AG20443 (cell line): ENCODE measurements at places on chromosomes 6 and 20.

GRCh38 chr6:21715180-21715579 lies 121.6 kb downstream of the SOX4 start:
- DNase-seq: no peak

DNA sequence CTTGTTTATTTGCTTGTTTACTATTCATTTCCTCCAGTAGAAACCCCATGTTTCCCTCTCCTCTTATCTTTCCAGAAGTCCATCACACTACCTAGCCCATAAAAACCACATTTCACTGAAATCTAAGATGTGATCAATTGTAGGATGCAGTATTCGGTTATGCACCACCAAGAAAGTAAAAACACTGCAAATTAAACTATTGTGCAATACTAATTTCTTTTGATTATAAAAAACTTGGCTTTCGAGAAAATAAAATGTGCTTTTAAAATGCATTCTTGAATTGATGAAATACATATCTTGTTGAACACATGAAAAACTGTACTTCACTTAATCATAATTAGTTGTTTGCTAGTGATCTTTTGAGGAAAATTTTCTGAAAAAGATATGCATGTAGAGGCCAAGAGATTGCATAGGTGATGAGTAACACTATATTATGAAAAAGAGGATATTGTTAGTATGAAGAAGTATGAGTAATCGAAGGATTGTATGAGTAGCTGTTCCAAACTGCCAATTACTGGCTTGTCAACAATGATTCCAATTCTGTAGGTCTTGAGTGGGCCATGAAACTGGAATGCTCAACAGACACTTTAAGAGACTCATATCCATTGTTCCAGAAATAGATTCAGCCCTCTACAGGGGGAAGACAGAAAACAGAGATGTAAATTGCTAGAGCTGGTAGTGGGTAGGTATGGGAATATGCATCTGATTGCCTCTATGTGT lies 79.7 kb downstream of the RNF217 start:
- DNase-seq: peak; percentile 15

DNA sequence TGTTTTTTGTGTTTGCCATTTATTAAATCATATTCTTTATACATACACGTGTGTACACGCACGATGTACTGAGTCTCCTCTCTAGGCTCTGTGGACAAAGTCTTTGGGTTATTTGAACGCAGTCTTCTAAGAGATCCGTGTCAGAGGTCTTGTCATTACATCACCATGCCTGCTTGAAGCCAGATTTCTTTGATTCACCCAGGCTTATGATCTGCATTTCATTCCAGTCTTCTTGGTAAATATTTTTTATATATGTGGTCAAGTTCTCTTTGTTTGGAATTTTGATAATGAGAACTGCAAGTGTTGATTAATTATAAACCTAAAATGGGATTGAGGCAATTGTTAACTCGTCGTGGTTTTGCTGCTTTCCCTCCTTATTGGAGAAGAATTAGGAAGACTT lies 34.6 kb downstream of the KCNS1 start:
- DNase-seq: no peak

DNA sequence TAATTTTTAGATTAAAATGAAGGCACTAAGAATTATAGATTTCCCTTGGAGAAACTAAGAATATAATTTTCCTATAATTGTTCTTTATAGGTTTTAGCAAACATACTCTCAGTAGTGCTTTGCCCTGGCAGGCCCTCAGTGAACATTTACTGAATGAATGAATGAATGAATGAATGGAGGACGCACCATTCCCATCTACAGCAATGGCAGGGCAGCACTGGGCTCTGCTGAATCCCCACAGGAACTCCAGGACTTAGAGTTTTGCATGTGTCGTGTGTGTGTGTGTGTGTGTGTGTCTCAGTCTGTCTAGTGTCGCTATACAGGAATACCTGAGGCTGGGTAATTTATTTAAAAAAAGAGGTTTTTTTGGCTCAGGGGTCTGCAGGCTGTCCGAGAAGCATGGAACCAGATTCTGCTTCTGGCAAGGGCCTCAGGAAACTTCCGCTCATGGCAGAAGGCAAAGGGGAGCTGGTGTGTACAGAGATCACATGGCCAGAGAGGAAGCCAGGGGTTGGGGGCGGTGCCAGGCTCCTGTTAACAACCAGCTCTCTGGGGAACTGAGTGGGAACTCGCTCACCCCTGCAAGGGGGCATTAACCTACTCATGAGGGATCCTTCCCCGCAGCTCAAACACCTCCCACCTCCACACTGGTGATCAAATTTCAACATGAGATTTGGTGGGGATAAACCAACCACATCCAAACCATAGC lies 20.1 kb downstream of the RNASET2 start:
- DNase-seq: no peak

- DNase-seq: no peak
Observed at GRCh38 chr20:33539129-33539528, 49.2 kb downstream of the CBFA2T2 start.

GRCh38 chr20:63253438-63254231 lies 628 bp downstream of the NKAIN4 start:
- peak; percentile 60 for DNase-seq

DNA sequence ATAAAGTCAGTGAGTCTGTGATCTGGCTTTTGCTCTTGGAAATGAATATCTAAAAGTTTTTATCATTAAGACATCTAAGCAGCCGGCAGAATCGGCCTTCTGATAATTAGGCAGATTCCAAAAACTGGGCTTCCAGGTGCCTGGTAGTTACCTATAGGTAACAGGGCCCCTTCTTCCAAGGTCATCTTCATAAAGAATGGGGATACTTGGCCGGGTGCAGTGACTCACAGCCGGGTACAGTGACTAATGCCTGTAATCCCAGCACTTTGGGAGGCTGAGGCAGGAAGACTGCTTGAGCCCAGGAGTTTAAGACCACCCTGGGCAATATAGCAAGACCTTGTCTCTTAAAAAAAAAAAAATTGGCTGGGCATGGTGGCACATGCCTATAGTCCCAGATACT lies 12.9 kb upstream of the RBL1 start:
- DNase-seq: no peak

DNA sequence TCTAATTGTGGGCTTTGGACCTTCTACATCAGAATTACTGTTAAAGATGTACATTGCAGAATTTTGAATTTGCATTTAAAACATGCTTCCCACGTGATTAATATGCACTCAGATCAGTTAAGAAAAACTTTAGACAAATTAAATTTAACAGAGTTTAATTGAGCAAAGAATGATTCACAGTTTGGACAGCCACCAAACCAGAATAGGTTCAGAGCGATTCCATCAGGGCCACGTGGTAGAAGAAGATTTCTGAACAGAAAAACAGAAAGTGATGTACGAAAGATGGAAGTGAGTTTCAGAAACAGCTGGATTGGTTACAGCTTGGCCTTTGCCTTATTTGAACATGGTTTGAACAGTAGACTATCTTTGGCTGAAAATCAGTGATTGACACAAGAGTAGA lies 704.2 kb upstream of the MAP3K7 start:
- no peak for DNase-seq

- DNase-seq: no peak
Observed at GRCh38 chr20:39010496-39010895, 48.4 kb downstream of the DHX35 start.

DNA sequence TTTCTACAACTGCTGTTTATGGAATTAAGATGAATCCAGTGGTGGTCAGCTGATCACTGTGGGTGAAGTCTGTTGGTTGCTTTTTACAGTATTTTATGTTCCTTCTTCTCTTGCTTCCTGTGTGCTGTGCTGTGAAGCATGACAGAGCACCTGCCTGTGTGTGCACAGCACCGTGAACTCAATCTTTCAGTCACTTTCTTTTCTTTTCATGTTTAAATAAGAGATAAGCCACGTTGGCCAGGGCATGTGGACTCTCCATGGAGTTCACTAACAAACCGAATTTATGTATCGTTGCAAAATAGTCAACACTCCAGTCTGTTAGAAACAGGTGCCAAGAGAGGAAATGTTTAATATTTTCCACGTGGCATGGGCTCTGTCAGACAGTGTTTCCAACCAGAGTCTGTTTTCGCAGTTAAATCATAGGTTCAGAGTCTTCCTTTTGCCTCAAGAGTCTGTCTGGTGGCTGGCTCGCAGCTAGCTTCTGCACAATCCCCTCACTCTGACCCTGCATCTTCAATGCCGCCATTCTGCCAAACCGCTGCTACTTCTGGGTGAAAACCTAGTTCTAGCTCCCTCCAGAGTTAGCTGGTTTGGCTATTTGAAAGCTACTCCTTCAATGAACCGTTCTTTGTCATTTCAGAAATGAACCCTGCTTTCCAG lies 73.2 kb downstream of the QRSL1 start:
- DNase-seq: no peak

DNA sequence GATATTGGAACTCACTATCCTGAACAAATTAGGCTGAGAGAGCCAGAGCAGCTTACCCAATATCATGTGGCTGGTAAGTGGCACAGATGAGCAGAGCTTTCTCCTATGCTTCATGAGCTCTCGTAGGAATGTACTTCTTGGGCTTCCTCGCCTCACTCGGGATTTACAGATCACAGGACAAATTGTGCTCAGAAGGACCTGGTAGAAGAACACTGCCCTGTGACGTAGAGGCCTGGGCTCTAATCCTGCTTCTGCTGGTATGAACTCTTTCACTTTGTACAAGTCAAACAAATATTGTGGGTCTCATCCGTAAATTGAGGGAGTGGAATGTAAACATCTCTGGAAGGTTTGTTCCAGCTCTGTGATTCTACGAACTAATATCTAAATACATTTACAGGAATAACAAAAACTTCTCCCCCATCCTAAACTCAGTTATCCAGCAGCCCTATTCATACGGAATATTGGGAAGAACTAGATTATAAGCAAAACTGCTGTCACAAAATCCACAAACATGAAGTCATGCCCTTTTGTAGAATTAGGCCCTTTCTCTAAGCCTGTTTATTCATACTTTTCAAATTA lies 187.6 kb downstream of the CLIC5 start:
- no peak for DNase-seq

DNA sequence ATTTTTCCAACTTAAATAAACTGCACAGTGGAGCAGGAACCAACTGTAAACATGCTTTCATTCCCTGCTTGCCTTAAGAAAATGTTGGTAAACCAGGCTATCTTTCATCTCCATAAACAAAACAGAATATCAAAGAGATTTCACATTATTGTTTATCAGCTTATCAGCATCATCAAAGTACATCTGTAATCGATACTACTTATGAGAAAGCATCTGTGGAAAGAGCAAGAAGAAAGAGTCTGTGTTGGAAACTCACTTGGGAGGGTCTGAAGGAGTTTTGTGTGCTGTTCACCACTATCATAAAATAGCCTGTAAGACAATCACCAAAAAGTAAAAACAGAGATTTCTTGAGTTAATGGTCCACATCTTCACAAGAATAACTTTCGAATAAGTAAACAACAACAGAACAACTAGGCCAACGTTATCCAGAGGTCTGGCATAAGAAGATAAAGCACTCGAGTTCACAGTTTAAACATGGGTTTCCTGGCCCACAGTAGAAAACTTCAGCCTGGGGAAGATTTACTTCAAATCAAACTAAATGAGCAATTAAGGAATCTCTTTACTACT lies 47.9 kb downstream of the EPB41L2 start:
- no peak for DNase-seq

- DNase-seq: no peak
Observed at GRCh38 chr20:64035066-64035932, 683 bp upstream of the C20orf204 start.

- peak; percentile 87 for DNase-seq
Observed at GRCh38 chr20:39885975-39886649, 802.9 kb downstream of the MAFB start.

DNA sequence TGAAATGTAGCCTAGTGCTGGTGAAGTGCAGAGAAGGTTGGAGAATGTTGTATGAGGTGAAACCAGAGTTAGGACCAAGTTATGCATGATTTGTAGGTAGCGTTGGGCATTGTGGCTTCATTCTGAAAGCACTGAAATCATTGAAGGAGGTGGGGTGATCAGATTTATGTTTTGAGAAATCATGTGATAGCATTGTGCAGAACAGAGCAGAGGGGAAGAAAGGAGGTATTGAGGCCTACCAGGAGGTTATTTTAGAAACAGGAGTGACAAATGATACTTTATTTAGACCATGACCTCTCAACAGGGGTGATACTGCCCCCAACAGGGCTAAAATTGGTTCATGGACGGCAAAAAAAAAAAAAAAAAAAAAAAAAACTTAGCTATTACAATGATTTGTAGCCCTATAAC lies 15.6 kb upstream of the HMGN3 start:
- no peak for DNase-seq

DNA sequence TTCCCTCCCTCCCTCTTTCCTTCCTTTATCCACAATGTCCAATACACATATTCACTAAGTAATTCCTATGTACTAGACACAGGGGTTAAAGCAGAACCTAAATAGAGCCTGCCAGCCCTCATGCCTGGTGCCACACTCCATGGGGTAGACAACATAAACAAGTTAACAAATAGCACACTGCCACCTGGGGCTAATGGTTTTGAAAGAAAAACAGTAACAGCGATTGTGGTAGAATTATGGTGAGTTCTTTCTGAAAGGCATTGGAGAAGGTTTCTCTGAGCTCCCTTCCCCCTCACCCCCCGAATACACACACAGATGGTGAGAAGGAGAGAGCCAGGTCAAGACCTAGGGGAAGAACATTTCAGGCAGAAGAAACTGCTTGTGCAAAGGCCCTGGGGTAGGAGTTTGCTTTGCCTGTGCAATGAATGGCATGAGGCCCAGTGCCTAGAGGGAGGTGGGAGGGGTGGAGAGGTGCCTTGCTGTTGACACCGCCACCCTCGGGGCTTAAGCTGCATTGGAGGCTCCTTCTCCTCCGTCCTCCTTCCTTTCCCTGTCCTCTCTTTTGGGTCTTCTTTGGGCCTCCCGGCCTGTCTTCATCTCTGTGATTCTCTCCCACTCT lies 502.4 kb upstream of the SULF2 start:
- no peak for DNase-seq

DNA sequence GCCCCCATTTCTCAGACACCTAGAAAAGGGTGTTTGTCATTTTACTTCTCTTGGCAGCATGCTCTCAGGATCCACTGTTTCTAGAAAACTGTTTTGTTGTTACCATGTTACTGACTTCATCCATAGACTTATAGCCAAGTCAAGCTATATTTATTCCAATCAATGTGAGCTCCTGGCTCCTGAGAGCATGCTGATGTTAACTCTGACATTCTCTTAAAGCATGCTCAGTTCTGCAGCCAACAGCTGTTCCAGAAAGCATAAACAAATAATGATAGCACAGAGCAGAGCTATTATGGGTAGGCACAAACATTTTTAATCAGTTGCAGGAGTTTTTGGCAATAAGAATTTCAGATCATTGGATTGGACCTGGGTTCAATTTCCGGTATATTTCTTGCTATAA lies 92.4 kb upstream of the CEP85L start:
- DNase-seq: no peak

GRCh38 chr20:35093267-35093884 lies 769 bp upstream of the TRPC4AP start:
- DNase-seq: peak; percentile 57

GRCh38 chr20:8860011-8860495 lies 208.8 kb upstream of the PLCB4 start:
- DNase-seq: peak; percentile 32

DNA sequence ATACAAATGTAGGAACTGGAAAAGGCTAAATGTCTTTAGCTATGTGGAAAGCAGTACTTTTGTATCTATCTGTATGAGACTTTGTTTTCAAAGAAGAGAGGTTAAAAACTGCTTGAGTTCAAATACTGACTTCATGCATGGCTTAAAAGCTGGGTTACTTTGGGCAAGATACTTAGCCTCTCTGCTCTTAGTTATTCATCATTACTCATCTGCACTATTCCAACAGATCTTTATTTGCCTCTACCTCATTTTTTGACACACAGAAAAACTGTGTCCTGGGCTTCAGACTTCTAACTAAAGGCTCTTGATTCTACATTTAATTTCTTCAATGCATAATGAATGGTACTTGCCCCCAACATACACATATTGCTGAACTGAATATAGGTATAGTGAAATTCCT lies 114.8 kb downstream of the DST start:
- no peak for DNase-seq

GRCh38 chr6:103273048-103273447 lies 1586.7 kb downstream of the HACE1 start:
- DNase-seq: no peak
